ENCODE measurements at places on chromosomes 4 and X. TPM values are rescaled to one million over a fixed set of nuclear protein-coding genes. Genes with fewer than 3 reads are reported as not detected.

ADH5 gene
- 139 TPM for polyA plus RNA-seq

DNA sequence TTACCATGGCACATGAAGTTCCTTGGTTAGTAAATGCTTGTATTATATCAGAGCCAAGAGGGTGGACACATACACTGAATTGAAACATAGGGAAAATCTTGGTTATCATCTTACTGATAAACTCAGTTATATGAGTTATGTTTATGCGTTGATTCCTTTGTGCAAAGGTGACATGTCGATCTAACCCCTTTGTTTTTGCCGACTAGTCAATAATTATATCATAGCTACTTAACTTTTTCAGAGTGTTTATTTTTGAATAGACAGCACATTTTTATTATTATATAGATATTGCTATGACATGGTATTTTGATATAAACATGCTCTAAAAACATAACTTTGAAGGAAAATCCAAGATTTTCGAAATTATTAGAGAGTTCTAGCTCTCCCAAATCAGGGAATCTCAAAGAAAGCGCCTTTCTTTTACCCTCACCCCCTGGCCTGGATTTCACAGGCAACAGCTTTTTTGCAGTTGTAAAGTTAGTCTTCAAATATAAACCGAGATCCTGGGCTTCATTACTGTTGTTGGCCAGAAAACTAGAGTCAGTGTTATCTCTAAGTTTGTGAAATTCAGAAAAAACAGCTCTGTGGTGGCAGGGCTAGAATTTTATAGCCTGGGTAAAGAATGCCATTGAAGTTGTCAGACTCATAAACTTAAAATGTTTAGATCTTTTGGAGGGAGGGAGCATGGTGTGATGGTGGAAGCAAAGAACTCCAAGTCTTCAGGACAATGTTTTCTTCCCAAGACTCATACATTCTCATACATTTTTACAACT, 45.8 kb upstream of the PITX2 start:
- no peaks in the 10 kb centered on the region for H3K36me3 ChIP-seq
- no peak for DNase-seq
- no peak overlapping the region for H3K27ac ChIP-seq
- H3K4me3 ChIP-seq = no peak overlapping the region

GRCh38 chr4:8907596-8908205, 36.1 kb upstream of the HMX1 start:
- peak; percentile 39 for DNase-seq
- H3K27ac ChIP-seq = no peak overlapping the region
- H3K27me3 ChIP-seq = no peaks in the 10 kb centered on the region
- H3K4me1 ChIP-seq = no peaks in the 10 kb centered on the region

GRCh38 chr4:143337600-143338287, 1.1 kb downstream of the GAB1 start:
- no peaks in the 10 kb centered on the region for H3K36me3 ChIP-seq
- peak overlapping the region; percentile 85 for H3K4me3 ChIP-seq
- no peaks in the 10 kb centered on the region for H3K27me3 ChIP-seq
- H3K4me1 ChIP-seq = peaks cover 4% of the 10 kb centered on the region

DNA sequence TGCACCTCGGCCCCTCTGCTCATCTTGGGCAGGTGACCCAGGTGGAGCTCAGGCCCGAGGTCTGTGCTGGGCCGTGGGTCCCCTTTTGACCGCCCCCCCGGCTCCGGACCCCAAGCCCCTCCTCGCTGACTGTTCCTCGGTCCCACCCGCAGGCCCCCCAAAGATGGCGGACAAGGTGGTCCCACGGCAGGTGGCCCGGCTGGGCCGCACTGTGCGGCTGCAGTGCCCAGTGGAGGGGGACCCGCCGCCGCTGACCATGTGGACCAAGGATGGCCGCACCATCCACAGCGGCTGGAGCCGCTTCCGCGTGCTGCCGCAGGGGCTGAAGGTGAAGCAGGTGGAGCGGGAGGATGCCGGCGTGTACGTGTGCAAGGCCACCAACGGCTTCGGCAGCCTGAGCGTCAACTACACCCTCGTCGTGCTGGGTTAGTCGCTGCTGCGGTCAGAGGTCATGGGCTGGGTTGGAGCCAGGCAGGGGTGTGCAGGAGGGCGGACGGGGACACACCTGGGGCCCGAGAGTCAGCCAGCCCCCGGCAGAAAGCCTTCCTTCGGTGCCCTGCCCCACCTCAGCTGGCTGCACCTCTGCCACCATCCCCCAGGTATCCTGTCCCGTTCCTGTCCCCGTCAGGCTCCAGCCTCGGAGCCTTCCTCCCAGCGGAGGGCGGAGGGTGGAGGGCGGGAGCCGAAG, 10.8 kb downstream of the FGFRL1 start:
- peaks cover 10% of the 10 kb centered on the region for H3K4me1 ChIP-seq
- H3K4me3 ChIP-seq = no peak overlapping the region
- no peak for DNase-seq
- no peak overlapping the region for H3K27ac ChIP-seq

DNA sequence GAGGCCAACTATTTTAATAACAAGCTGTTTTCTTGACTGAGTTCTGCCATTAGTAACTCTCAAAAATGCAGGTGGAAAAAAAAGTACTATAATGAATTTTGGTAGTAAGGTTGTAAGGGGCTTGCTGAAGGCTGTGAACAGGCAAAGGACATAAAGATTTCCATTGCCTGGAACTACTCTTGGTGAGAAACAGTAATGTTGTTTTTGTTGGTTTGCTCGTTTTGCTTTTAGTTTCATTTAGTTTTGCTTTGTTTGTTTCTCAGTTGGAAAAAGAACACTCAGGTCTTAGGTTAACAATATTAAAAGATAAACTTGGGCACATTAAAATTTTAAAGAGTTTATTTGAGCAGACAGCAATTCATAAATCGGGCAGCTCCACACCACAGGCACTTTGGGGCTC, 824.5 kb upstream of the HTR2C start:
- H3K27me3 ChIP-seq = no peaks in the 10 kb centered on the region
- H3K27ac ChIP-seq = no peak overlapping the region
- DNase-seq = no peak
- no peaks in the 10 kb centered on the region for H3K4me1 ChIP-seq
- no peaks in the 10 kb centered on the region for H3K36me3 ChIP-seq

Data from H1 (cell line).